ENCODE measurements at places on chromosomes 4 and X. TPM values are rescaled to one million over a fixed set of nuclear protein-coding genes. Genes with fewer than 3 reads are reported as not detected.
A peak's percentile ranks its signal among the peaks of the same experiment; 100 is the strongest.

The PHOX2B gene
- not detected for total RNA-seq

DNA sequence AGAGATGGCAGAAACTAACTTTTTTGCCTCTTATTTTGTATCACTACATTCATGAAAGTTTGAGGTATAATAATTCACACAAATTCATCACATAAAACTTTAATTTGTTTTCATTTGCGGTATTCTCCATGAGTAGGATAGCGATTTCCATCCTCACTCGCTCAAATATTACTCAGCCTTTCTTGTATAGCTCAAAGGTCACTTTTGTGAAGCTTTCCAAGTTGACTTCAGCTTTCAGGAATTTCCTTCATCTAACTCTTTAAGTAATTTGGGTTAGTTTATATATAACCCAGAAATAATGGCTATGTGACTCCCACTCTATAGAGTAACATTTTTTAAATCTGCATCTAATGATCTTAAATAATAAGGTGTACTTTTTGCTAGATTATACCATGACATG, 314.4 kb downstream of the IL1RAPL1 start:
- no peaks in the 10 kb centered on the region for H3K4me1 ChIP-seq
- H3K36me3 ChIP-seq: no peaks in the 10 kb centered on the region
- no peaks in the 10 kb centered on the region for H3K27me3 ChIP-seq
- DNase-seq: no peak

- H3K27ac ChIP-seq: no peak overlapping the region
- no peak for DNase-seq
- no peaks in the 10 kb centered on the region for H3K27me3 ChIP-seq
- H3K36me3 ChIP-seq: no peaks in the 10 kb centered on the region
- H3K4me1 ChIP-seq: no peaks in the 10 kb centered on the region
- H3K4me3 ChIP-seq: no peak overlapping the region
Measured at GRCh38 chr4:3680656-3681055, 85.5 kb upstream of the ADRA2C start.

DNA sequence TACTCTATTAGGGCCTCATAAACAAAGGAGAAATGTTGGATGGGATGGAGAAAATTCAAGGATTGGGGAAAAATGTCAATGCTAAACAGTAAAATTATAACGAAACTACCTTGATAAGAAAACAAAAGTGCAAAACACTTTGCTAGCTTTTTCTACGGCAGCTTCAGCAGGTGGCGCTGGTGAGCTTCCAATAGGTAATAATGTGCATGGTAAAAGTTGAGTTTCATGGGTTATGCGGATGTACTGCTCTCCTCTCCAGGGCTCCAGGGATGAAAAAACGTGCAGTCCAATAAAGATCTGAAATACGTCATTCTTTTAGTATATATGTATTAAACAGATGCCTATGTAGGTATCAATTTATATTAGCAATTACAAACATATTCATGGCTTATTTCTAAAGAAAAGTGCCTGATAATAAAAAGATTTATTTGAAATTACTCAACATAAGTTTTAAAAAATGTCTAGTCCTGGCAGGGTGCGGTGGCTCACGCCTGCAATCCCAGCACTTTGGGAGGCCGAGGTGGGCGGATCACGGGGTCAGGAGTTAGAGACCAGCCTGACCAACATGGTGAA, 239.6 kb downstream of the GRXCR1 start:
- no peak overlapping the region for H3K27ac ChIP-seq
- DNase-seq: peak; percentile 22
- no peaks in the 10 kb centered on the region for H3K36me3 ChIP-seq
- H3K27me3 ChIP-seq: no peaks in the 10 kb centered on the region
- no peaks in the 10 kb centered on the region for H3K4me1 ChIP-seq
- no peak overlapping the region for H3K4me3 ChIP-seq

The SNCA gene
- 14.1 TPM for total RNA-seq

DNA sequence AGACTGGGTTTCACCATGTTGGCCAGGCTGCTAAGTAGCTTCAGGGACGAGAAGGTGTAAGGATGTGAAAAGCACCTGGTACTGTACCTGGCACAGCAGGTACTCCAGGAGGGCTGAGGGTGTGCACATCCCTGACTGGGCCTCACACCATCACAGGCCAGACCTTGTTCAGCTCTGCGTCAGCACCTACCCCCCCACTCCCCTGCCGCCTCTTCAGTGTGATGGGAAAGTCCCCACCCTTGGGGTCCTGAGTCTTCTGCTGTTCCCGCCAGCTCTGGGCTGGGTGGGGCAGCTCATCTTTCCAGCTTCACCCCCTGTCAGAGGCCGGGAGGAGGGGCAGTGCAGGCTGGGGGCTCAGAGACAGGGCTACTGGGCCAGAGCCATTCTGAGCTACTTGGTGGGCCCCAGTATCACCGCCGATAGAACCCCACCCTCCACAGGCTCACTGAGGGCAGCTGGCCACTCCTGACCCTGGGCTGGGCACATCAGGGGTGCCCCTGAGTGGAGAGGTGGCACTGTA, 6.7 kb upstream of the SH3BP2 start:
- DNase-seq: no peak
- no peaks in the 10 kb centered on the region for H3K36me3 ChIP-seq
- no peak overlapping the region for H3K4me3 ChIP-seq
- peaks cover 42% of the 10 kb centered on the region for H3K4me1 ChIP-seq
- H3K27me3 ChIP-seq: peaks cover 3% of the 10 kb centered on the region

GRCh38 chrX:39765327-39765726, 332.4 kb downstream of the BCOR start:
- H3K27me3 ChIP-seq: no peaks in the 10 kb centered on the region
- no peak for DNase-seq

DNA sequence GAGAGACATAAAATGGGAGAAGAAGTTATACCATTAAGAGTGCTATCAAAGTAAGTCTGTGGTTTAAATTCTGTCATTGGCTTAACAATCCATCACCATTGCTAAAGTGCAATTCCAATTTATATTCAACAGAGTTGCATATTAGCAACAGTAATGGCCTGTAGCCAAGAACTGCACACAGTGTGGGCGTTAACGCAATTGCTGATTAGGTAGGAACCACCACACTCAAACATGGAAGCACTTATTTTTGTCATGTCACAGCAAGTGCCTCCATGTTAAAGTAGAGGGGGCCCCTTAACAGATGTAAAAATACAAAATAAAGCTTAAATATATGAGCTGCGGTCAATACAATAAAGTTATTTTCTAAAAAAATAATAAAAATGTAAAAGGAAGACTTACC, 10.8 kb downstream of the LARP7 start:
- H3K4me3 ChIP-seq: no peak overlapping the region
- no peaks in the 10 kb centered on the region for H3K4me1 ChIP-seq
- no peak for DNase-seq
- H3K27me3 ChIP-seq: no peaks in the 10 kb centered on the region
- peaks cover 55% of the 10 kb centered on the region for H3K36me3 ChIP-seq
- H3K27ac ChIP-seq: no peak overlapping the region

GRCh38 chr4:105291925-105292324, 145.2 kb downstream of the TET2 start:
- no peaks in the 10 kb centered on the region for H3K4me1 ChIP-seq
- no peak overlapping the region for H3K27ac ChIP-seq
- no peaks in the 10 kb centered on the region for H3K36me3 ChIP-seq
- no peaks in the 10 kb centered on the region for H3K27me3 ChIP-seq
- H3K4me3 ChIP-seq: no peak overlapping the region
- DNase-seq: no peak

GRCh38 chrX:138034136-138034535, 468.2 kb downstream of the ZIC3 start:
- no peaks in the 10 kb centered on the region for H3K27me3 ChIP-seq
- H3K4me1 ChIP-seq: no peaks in the 10 kb centered on the region
- H3K4me3 ChIP-seq: no peak overlapping the region
- H3K36me3 ChIP-seq: no peaks in the 10 kb centered on the region
- H3K27ac ChIP-seq: no peak overlapping the region
- DNase-seq: no peak

The DHX15 gene
- 177 TPM for total RNA-seq

- peaks cover 5% of the 10 kb centered on the region for H3K4me1 ChIP-seq
- no peaks in the 10 kb centered on the region for H3K27me3 ChIP-seq
- no peak overlapping the region for H3K4me3 ChIP-seq
- DNase-seq: no peak
- no peaks in the 10 kb centered on the region for H3K36me3 ChIP-seq
Measured at GRCh38 chr4:119125931-119126330, 9.7 kb upstream of the MYOZ2 start.

The DUX4 gene
- not detected for total RNA-seq

The ARMCX4 gene
- 1.8 TPM for total RNA-seq

DNA sequence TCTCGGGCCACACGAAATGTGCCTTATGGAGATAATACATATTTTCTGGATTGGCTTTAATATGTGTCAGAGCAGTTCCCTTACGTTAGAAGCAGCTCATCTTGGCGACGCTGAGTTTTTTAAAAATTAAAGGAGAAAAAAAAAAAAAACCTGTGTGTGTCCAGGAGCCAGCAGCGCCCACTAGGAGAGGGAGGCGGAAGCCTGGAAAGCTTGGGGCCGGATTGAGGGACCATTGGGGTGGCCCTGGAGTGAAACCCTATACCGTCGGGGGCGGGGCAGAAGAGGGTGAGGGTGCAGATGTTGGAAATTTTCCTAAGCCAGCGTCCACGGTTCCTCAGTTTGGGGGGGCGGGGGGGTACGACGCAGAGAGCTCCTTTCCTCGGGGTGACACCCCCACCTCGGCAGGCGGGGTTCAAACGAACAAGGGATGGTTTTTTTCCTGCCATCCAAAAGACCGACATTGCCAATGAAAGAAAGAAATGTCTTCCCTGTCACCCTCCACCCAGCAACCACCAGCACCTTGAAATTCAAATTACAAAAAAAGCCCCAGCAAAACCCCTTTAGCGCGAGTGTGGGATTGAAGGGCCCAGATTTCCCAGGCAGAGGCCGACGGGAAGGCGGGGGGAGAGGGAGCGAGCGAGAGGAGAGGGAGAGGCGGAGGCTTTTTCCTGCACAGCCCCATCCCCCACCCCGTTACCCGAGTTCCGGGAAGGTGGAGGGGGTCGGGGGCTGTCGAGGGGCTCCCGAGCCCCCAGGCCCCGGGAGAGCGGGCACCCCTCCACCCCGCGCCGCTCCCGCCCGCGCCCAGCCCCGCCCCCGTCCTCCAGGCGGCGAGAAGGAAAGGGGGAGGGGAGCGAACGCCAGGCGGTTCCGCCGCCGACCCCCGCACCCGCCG, 859 bp downstream of the SMARCA1 start:
- no peaks in the 10 kb centered on the region for H3K36me3 ChIP-seq
- no peak for DNase-seq
- H3K27me3 ChIP-seq: peaks cover 11% of the 10 kb centered on the region
- peak overlapping the region; percentile 48 for H3K27ac ChIP-seq
- no peaks in the 10 kb centered on the region for H3K4me1 ChIP-seq

The GRK4 gene
- total RNA-seq: 2.3 TPM

- no peak for DNase-seq
- H3K27ac ChIP-seq: no peak overlapping the region
- H3K27me3 ChIP-seq: no peaks in the 10 kb centered on the region
- H3K4me1 ChIP-seq: no peaks in the 10 kb centered on the region
Measured at GRCh38 chrX:88416965-88417364, 330.1 kb upstream of the CPXCR1 start.

DNA sequence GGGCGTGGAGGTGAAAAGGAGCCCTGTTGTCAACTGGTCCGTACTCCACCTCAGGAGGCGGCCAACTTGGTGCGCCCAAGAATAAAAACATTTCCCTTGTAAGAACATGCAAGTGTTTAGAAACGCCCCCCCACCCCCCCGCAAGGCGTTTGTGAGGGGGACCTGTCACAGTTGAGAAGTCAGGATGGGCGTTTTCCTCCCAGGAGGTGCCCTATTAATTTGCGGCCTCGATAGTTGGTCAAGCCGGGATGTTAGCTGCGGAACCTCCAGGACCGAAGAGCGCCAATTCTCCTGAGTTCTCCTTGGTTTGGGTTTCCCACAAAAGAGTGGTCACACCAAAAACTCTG, 651 bp upstream of the SAP30 start:
- H3K4me1 ChIP-seq: no peaks in the 10 kb centered on the region
- no peaks in the 10 kb centered on the region for H3K36me3 ChIP-seq
- H3K4me3 ChIP-seq: peak overlapping the region; percentile 90
